Dorsolateral prefrontal cortex (tissue), 122 donors: ENCODE measurements at places on chromosomes 12 and 14.
A peak's percentile ranks its signal among the peaks of the same experiment; 100 is the strongest.

- DNase-seq, result no peak
Observed at GRCh38 chr14:85528897-85529631, 880 bp upstream of the FLRT2 start.

DNA sequence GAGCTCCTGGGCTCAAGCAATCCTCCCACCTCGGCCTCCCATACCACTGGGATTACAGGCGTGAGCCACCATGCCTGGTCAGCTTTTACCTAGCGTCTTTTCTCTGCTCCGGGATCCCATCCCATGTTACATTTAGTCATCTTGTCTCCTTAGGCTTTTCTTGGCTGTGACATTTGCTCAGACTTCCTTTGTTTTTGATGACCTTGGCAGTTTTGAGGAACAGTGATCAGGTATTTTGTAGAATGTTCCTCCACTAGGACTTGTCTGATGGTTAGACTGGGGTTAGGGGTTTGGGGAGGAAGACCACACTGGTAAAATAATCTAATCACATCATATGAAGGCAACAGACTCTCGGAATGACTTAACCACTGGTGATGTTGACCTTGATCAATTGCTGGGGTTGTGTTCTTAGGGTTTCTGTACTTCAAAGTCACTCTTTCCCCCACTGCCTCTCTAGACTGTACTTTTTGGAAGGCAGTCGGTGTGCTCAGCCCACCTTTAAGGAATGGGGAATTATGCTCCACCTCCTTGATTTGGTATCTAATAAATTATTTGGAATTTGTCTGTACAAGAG, 48.4 kb downstream of the RIN3 start:
- no peak for DNase-seq

- DNase-seq, result no peak
Observed at GRCh38 chr14:26959972-26960660, 362.3 kb upstream of the NOVA1 start.

GRCh38 chr12:89775063-89775985, 66.7 kb upstream of the ATP2B1 start:
- no peak for DNase-seq

DNA sequence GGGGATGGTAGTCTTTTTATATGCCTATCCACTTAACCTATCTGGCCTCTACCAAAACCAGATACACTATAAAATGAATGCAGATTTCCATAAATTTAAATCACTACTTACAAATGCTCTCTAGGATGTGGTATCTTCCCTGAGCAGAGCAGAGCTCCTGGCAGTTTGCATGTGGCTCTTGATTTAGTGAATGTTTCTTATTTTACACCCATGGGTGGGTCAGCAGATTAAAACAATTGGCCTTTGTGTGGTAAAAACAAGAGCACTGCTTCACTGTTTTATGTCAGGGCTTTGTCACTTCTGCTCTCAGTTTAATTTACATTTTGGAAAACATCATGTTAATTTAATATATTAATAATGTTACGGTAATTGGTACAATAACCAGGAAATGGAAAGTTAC, 5.5 kb downstream of the TAS2R19 start:
- DNase-seq, result no peak

DNA sequence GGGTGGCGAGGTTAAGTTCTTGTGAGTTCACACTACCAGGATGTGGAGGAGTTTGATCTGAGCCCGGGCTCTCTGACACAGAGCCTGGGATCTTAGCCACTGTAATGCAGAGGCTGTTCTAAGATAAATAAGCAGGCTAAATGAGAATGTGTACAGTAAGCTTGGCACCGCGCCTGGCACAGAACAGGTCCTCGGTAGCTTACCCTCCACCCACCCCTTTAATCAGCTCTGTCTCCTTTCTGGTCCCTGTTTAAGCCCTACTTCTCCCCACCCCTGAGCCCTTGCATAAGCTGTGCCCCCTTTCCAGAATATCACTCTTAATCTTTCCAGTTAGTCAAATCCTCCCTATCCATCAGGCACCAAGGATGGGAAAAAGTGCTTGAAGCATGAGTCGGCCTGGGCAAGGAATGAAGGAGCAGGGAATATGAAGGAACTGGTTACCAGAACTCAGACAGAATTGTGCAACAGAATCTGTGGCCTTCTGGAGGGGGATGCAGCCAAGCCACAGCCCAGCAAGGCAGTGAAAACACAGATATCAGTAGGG, 32.8 kb upstream of the CMKLR1 start:
- DNase-seq, result no peak

DNA sequence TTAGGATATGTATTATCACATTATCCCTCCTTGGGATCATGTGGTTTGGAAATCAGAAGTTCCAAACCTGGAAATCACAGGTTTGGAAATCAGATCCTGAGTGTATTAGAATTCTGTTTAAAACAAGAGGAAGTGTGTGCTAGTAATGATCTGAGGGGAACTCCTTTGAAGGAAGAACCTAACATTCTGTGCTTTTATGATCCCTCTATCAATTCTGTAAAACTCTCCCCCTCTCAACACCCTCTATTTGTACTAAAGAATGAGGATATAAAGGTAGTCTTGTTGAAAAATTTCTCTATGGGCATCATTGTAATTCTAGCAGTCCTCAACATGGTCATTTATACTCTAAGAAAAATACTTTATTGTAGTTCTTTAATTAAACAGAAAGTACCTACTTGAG, 97.4 kb downstream of the SRGAP1 start:
- no peak for DNase-seq

DNA sequence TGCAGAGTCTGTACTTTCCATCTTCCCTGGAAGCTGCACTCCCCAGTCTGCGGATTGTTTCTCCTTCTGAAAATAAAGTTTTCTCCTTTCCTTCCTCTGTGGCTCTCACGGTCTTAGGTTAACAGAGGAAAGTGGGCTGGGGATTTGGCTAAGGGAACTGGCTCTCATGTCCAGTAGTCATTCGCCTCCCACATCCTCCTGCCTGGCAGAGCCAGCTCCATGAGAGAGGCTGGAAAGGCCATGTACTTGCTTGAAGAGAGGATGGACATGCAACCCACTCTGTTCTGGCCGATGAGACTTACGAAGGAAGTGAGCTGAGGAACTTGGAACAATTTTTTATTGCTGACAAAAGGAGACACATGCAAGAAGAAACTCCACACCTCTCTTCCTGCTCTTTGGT, 18.9 kb upstream of the RGS6 start:
- DNase-seq, result no peak

DNA sequence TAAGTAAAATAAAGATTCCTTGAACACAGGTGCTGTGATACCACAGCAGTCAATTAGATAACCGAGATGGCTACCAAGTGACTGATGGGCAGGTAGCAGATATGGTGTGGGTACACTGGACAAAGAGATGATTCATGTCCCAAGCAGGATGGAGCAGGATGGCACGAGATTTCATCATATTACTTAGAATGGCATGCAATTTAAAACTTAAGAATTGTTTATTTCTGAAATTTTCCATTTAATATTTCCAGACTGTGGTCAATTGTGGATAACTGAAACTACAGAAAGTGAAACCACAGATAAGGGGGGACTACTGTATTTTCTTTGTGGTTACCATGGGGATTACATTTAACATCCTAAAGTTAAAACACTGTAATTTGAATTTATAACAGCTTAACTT, 7.5 kb upstream of the ZFP36L1 start:
- DNase-seq, result no peak

- no peak for DNase-seq
Observed at GRCh38 chr14:58054100-58054499, 97.9 kb downstream of the ARMH4 start.

DNA sequence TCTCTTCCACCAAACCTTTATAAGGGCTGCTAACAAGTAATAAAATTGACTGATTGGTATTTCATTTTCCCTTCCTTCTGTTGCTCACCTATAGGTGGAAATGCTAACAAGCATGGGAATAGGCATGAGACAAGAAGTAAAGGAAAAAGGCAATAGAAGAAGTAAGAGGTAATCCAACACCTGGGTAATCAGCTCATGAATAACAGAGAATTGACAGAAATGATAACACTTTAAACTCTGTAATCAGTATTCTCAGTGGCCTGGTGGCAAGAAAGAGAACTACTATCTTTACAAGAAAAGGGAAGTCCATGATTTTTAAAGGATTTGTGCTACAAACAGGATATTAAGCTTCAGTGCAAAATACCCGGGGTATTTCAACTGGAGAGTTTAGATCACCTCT, 737.8 kb downstream of the RERGL start:
- DNase-seq, result no peak

- no peak for DNase-seq
Observed at GRCh38 chr14:51682411-51682810, 30.7 kb downstream of the FRMD6 start.

DNA sequence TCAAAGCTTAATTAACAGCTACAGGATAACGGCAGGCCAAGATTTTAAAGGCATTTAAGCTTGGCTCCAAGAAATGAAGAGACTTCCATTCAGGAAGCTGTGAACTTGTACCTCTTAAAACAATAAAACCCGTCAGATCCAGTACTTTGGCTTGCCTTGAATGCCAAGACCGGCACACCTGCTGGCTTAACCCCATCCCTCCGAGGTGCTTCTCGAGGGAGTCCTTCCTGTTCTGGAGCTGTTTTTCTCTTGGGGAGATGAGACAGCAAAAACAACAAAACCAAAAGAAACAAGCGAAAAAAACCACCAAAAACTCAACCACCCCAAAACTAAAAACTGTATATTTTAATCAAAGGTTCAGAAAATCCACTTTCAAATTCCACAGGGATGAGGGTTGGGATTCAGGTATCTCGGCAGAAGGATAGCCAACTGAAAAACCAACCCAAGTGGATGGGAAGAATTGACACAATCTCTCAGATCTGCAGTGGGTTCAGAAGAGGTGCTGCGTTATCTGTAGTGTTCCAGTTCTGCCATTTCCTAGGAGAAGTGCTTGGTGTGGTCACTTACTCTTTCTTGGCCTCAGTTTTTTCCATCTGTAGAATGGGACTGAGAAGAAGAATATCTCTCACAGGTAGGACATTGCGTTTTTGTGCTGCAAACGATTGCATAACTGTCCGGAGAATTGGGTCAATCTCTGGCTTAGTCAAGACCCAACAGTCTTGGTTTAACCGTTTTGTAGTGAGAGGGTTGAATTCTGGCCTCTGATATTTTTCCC, 420.1 kb downstream of the VRK1 start:
- DNase-seq, result no peak

- peak; percentile 96 for DNase-seq
Observed at GRCh38 chr12:112125250-112125999, at the start of gene TRAFD1. Gene TRAFD1 (plus strand): TSS chr12:112125560. CDS start chr12:112130523, 4,963 bp downstream.

GRCh38 chr14:74963178-74963704, 7.8 kb upstream of the PGF start:
- DNase-seq, result no peak

GRCh38 chr12:6306599-6307220, 3.8 kb upstream of the PLEKHG6 start:
- DNase-seq, result no peak

- DNase-seq, result peak; percentile 81
Observed at GRCh38 chr12:5988659-5989116, 43.6 kb upstream of the ANO2 start.

DNA sequence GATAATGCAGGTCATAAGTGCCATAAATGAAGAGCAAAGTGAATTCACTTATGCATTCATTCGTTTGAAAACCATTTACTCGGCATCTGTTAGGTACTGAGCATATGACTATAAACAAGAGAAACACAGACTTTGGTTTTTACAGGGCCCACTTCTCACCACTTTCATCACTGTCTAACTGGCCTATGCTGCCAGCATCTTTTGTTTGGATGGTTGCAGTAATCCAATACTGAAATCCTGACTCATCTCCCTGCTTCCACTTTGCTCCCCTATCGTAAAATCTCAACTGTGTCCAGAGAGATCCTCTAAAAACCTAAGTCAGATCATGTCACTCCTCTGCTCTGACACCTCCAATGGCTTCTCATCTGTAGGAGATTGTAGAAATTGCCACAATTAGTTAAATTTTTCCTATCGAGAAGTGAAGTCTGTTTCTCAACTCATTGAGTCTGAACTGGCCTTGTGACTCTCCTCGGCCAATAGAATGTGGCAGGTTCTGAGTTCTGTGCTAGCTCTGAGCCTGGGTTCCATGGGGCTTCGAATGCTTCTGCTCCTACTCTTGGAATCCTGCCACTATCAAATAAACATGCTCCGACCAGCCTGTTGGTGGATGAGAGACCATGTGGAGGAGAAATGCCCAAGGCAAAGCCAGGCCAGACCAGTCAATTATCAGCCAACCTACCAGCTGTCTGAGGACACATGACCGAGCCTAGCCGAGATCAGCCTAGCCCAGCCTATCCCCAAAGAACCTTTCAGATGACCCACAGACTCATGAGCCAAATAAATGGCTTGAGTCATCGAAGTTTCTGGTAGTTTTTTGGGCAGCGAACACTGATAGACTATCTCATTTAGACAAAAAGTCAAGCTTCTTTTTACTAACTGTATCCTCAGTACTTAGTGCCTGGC, 2.2 kb upstream of the BATF start:
- DNase-seq, result no peak

DNA sequence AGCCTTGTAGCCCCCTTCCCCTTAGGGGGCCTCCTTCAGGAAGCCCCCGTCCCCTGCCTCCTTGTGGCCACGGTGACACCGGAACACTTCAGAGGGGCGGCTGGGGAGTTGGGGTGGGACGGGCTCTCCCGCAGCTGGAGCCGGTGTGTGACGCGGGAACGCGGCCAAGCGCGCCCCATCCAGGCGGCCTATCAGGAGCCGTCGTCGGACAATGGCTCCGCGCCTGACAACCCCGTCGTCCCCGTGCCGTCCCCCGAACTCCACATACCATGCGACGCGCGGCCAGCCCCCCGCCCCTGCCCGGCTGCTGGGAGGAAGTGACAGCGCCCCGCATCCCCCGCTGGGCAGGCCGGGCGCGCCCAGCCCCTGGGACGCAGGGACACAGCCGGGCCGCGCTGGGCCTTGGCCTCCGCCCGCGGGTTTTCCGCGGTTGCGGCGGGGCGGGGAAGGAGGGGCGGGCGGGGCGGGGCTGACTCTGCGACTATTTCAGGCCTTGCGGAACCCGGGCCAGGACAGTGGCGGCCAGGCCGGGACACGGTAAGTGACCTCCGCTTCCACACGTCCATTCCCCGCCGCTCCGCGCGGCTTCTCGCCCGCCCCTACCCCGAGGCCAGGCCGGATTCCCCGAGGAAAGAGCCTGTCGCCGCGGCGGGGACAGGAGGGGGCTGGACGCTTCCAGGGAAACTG, at the start of gene TNFAIP2:
Gene TNFAIP2, plus strand, starts transcription at position 515 of the 687 bp plus-strand sequence. CDS start 2,997 bp downstream, outside the sequence.
- DNase-seq, result no peak

GRCh38 chr12:119060847-119061796, 79.8 kb downstream of the SRRM4 start:
- DNase-seq, result no peak

GRCh38 chr12:109302358-109302757, 6.7 kb downstream of the FOXN4 start:
- no peak for DNase-seq

- DNase-seq, result no peak
Observed at GRCh38 chr12:88175544-88175943, 33.4 kb downstream of the TMTC3 start.
